ENCODE measurements at places on chromosomes 11 and 22. TPM values are rescaled to one million over a fixed set of nuclear protein-coding genes. Genes with fewer than 3 reads are reported as not detected.

Gene ADORA2A
- total RNA-seq, result 11.5 TPM

Gene SLC25A18
- 0.50 TPM for total RNA-seq

Gene KCTD17
- 22.2 TPM for total RNA-seq

Gene CEND1
- 0.47 TPM for total RNA-seq
